Activated gamma-delta T cell treated with Interleukin-2 at 50 U/mL for 16 hours (primary cell): ENCODE measurements at places on chromosomes 2 and 18.
A peak's percentile ranks its signal among the peaks of the same experiment; 100 is the strongest.

DNA sequence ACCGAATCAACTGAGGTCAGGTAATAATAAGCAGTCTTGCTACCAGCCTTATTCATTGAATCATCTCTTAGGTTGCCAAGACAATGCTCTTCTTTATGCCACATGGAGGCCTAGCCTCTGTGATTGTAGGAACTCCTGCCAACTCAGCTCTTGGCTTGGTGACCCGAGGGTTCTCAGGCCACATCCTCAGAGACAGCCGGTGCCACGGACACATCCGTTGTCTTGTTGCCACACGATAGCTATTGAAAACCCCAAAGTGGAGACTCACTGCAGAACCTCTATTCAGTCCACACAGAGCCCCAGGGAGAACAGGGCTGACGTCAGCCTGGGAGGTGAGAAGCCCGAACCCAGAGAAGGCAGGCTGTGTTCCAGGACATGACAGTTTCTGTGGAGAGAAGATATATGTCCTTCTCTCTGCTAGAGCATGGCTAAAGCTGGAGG lies 53.5 kb upstream of the TGFA start:
- DNase-seq: no peak

DNA sequence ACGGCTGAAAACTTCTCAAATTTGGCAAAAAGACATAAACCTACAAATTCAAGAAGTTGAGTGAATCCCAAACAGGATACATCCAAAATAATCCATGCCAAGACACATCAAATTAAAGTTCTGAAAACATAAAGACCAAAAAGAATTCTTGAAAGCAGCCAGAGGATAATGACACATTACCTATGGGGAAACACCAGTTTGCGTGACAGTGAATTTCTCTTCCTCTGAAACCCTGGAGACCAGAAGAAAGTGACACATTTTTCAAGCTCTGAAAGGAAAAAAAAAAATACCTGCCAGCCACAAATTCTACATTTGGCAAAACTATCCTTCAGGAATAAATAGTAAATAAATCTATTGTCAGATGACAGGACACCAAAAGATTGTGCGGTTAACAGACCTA lies 86.0 kb upstream of the AFF3 start:
- no peak for DNase-seq

DNA sequence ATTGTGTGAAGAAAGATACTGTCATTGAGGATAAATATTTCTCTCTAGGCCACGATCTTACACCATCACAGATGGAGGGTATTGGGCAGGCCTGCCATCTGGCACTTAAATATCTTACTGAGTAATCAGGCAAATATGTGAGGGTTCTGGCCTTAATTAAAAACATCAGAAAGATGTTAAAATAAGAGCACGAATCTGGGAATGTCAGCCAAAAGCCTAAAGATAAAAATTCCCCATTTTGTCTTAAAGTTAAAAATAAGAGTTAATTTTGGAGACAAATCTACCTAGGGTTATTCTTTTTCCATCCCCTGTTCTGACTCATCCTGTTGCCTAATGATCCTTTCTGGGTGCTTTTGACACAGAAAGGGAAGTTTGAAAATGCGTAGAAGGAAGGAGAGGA lies 121.0 kb downstream of the SUCLG1 start:
- DNase-seq: no peak

DNA sequence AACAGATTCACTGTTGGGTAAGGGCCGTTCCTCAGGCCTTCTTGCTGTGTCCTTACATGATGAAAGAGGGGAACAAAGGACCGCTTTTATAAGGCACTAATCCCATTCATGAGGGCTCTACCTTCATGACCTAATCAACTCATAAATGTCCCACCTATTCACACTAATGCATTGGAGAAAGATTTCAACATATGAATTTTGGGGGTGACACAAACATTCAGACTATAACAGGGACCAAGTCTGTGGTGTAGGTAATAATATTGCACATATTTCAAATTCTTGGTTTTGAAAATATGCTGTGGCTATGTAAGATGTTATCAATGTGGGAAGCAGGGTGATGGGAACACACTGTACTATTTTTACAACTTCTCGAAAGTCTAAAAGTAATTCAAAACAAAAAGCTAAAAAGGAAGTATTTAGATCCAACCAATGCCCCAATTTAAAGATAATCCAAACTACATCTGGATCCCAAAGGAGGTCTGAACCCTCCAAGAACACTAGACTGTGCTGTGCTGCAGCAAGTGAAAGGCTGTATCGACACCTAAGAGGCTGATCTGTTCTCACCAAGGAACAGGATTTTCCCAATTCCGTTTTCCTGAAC lies 82.4 kb upstream of the TGIF1 start:
- no peak for DNase-seq

DNA sequence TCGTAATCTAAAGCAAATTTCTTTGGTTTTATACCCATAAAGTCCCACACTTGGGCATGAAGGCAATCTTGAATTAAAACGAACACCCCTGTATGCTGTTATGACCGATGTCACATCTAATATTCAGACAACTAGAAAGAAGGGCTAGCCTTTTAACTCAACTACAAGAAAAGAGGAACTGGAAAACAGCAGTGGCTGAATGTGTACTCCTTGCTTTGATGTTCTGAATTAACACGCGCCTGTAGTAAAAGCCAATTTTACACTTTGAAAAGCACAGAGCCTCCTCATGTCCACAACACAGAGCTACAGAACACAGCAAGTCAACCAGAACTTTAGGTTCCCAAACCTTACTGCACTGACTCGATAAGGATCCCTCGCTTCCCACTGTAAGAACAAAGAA lies 147.6 kb downstream of the HDAC4 start:
- no peak for DNase-seq

DNA sequence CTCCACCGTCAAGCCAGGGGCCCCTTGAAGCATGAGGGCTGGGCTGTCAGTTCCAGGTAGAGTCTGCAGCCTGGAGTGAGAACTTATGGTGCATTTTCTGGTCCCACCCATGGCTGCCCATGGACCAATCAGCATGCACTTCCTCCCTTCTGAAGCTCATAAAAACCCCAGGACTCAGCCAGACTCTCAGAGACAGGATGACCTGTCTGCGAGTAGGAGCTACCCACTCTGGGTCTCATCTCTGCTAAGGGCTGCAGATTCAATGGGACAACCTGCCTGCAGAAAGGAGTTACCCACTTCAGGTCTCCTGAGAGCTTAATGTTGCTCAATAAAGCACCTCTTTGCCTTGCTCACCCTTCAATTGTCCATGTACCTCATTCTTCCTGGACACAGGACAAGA lies 9.4 kb upstream of the DUSP19 start:
- DNase-seq: no peak

GRCh38 chr2:156536534-156536933 lies 100.4 kb downstream of the GPD2 start:
- DNase-seq: no peak

DNA sequence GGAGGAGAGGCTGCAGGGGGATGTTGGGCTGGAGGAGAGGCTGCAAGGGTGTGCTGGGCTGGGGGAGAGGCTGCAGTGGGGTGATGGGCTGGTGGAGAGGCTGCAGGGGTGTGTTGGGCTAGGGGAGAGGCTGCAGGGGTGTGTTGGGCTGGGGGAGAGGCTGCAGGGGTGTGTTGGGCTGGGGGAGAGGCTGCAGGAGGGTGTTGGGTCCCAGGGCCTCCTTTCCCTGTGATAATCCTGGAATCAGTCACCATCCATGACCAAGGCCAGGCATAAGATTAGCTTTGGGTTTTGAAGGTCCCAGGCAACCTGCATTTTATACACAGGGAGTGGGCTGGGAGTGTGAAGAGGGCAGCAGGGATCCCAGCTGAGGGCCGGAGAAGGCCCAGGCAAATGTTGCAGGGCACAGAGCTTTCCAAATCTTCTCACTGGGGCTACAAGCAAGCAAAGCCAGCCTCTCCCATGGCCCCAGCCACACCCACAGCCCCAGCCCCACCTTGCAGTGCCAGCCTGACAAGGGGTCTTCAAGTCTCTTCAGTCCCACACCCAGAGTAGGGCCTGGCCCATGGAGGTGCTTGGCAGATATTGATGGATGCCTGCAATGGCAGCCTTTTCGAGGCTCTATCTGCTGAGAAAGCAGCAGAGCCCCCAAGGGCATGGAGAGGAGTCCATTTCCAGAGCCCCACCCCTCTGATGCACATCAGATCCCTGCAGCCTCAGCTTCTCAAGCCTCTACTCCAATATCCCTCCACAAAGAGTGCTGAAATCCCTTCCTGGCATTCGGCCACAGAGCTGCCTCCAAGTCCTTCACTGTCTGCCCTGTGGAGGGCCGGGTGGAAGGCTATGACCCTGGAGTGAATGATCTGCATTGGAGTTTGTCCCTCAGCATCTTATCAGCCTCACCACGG lies 50.3 kb upstream of the GLI2 start:
- no peak for DNase-seq

- no peak for DNase-seq
Observed at GRCh38 chr2:70778676-70779075, 10.7 kb upstream of the ADD2 start.

- DNase-seq: no peak
Observed at GRCh38 chr2:16123856-16124780, 183.8 kb downstream of the MYCN start.

DNA sequence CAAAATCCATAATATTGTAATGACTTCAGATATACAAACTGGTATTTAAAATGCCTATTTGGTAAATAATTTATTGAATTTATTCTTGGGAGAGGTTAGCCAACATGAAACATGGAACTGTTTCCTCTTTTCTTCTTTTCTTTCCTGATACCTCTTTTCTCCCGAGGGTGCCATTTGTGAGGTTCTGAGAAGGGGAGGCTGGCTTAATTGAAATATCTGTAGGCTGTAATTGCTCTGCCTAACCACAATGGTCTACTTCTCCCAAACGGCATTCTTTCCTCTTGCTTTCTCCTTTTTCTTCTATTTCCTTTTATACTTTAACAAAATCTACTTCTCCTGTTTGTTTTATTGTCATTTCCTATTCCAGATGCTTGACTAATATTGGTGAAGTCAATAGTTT lies 114.9 kb downstream of the TCF4 start:
- no peak for DNase-seq

DNA sequence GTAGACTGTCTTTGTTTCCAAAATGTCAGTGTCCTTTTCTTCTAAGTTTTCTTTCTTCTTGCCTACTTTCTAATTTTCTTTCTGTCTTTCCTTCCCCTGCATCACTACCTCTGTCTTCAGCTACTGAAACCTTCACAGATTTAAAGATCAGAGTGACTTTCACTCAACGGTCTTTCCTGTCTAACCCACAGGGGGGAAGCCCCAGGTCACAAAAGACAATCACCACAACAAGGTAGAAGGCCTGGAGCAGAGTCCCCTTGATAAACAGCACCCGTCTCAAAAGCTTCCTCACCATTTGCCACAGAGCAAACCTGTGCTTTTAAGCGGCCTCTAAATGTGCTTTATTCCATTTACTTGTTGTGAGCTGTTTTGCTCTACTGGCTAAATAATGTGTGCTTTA lies 665.4 kb downstream of the BCL11A start:
- peak; percentile 42 for DNase-seq

DNA sequence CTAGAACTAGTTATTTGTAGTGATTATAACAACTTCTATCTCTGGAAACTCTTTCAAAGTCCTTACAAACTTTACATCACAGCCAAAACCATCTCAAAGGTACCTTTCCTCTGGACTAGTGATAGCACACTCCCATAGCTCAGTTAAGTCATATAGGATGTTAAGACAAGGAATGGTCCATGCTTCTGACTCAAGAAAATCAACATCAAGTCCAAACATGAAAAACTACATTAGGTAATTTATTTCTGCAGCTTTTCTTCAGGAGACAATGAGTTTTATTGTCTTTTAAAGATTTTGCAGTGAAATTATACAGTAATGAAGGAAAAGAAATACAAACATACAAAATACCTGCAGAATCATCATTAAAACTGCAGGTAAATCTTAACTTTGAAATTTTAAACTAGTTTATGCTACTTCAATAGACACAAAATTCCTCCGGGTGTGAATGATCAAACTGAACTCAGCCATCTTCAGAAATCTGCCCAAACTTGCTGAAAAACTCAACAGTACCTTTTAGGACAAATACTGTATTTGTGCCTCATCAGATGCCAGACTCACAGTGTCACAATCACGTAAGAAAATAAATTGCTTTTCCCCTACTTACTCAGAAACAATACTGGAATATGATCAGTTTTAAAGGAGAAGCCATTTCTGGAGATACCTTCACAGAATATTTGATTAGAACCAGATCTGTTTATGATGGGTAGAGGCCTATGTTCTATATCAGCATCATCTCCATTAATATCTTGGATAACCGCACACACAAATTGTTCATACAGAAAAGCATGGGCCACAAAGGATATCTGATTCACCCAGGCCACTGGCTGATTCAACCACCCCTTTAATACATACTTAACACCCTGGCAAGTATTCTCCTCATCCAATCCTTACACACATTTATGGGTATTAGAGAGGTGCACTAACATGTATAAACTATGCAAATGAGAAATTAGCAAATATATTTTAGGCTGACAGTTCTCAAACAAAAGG lies 2.6 kb downstream of the TMEM131 start:
- DNase-seq: no peak

DNA sequence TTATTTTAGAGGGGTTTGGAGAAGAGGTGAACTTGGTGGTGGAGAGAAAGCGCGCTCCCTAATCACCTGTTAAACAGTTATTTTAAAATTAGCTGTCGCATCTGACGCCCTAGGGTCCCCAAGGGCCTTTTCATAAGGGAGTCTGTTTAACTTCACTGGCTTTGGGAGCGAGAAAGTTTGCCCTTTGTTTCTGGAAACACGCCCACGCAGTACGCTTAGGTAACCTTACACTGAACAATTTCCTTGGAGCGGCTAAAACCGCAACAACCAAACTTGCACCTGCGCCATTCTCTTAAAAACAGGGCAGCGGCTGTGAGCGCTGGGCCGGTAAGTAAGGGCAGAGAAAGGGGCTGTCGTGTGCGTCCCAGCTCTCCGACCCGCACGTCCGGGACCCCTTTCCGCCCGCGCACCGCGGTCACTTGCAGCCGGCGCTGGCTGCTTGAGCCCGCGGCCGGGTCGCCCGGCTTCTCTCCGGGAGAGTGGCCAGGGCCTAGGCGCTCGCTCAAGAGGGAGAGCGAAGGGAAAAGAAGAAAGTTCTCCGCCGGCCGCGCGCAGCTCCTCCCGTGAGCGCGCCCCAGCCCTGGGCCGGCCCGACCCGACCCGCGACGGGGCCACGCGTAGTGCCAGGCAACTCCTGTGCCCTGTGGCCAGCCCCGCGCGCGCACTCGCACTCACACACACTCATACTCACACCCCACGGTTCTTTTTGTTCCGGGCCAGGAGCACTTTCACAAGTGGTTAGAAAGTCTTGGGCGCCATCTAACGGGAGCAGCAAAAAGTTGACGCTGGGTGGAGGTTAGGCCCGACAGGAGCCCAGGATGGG lies 19.2 kb downstream of the POU3F3 start:
- peak; percentile 29 for DNase-seq

- DNase-seq: no peak
Observed at GRCh38 chr2:241363426-241363825, 7.3 kb downstream of the FARP2 start.

GRCh38 chr18:41153871-41154270 lies 801.2 kb upstream of the PIK3C3 start:
- no peak for DNase-seq
